Cardiac septum (tissue), 1 donor: ENCODE measurements at places on chromosomes 6 and 20. TPM values are rescaled to one million over a fixed set of nuclear protein-coding genes. Genes with fewer than 3 reads are reported as not detected.

The PROKR2 gene
- total RNA-seq = not detected

The TMEM170B gene
- total RNA-seq = 4.2 TPM

The CDH4 gene
- not detected for total RNA-seq

The UST gene
- total RNA-seq = 2.1 TPM

The ISM1 gene
- 1.0 TPM for total RNA-seq

The E2F1 gene
- total RNA-seq = 2.3 TPM

The ARG1 gene
- total RNA-seq = 0.89 TPM

GRCh38 chr20:44056010-44056698 lies 130.8 kb downstream of the JPH2 start:
- no peak for DNase-seq

- DNase-seq = no peak
Measured at GRCh38 chr20:48730977-48731376, 96.8 kb downstream of the PREX1 start.

GRCh38 chr20:14355791-14356190 lies 18.4 kb upstream of the FLRT3 start:
- no peak for DNase-seq

GRCh38 chr6:135182071-135183001 lies 1.2 kb downstream of the MYB start:
- no peak for DNase-seq

GRCh38 chr6:109024784-109025183 lies 69.9 kb downstream of the SESN1 start:
- no peak for DNase-seq

DNA sequence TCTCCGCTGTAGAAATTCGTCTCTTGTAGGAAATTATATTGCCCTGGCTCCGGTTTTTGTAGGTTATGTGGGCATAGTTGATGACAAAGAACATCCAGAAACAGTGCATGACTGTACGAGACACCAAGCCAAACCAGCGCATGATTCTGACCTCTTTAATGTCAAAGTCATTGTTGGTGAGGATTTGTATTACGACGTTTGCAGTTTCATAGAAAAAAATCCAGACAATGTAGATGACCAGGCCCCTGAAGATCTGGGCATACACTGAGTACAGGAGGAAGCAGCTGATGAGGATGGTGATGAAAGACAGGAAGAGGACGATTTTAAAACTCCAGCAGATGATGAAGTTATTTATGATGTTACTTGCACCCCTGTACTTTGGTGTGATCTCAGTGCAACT lies 39.1 kb upstream of the TBC1D22B start:
- no peak for DNase-seq

- DNase-seq = no peak
Measured at GRCh38 chr6:12024216-12024615, 12.1 kb downstream of the HIVEP1 start.

- DNase-seq = no peak
Measured at GRCh38 chr6:73832313-73832712, 136.3 kb downstream of the CD109 start.

DNA sequence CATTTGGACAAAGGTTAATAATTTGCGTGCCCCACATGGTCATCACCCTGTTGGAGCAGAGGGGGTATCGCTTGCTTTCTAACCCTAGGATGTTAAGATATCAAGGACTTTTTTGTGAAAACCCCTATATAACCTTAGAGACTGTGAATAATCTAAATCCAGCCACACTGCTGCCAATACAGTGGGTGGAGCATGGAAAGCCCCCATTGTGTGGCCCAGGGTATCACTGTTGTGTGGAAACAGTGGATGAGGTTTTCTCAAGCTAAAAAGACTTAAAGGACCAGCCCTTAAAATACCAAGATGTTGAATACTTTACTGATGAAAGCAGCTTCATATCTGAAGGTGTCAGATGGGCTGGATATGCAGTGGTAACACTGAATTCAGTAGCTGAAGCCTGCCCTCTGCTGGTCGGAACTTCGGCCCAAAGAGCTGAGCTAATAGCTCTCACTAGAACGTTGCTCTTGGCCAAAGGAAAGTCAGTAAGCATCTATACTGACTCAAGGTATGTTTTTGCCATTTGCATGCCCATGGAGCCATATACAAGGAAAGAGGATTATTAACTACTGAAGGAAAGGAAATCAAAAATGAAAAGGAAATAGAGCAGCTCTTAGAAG lies 695.2 kb downstream of the PHF3 start:
- no peak for DNase-seq

DNA sequence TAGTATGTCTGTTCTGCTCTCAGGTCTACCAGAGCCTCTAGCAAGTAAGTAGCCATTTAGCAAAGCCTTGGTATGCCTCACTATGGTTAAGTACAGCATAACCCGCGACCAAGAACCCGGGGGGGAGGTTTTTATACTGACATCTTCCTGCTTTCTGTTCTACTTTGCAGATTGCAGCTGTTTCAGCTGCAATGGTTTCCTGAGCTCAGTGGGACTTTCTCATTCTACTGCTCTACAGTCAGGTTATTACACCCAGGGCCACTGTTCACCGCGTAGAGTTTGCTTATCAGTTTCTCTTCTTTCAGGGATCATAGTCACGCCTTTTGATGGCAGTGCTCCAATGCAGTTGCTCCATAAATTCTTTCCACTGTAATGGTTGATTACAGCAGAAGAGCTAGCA lies 631.3 kb downstream of the TFAP2A start:
- no peak for DNase-seq

DNA sequence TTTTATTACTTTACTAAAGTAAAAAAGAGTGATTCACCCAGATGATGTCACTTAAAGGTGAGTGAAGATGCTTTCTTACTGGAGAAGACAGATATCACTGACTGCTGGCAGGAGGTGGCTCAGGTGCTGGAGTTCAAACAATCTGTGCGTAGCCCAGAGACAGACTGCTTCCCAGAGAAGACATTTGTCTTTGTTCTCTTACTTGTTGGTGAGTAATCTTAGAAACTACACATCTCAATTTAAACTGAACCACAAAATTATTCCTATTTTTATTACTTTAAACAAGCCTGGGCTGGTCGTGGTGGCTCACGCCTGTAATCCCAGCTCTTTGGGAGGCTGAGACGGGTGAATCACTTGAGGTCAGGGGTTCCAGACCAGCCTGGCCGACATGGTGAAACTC lies 92.2 kb downstream of the CEP162 start:
- DNase-seq = no peak

DNA sequence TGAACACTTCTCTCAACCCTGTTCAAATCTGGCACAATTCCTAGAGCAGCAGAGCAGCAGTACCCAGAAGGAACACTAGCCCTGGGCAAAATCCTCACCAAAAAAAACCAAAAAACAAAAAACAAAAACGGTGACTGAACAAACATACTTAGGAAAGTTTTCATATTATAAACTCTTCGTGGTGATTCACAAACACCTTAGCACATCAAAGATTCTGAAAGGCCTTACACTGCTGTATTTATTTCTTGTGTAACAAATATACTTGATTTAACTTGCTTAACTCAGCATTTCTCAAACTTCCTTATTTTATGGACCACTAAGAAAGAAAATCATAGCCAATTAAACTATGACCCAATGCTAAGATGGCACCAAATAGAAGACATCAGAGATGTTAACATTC lies 57.8 kb upstream of the RREB1 start:
- no peak for DNase-seq

DNA sequence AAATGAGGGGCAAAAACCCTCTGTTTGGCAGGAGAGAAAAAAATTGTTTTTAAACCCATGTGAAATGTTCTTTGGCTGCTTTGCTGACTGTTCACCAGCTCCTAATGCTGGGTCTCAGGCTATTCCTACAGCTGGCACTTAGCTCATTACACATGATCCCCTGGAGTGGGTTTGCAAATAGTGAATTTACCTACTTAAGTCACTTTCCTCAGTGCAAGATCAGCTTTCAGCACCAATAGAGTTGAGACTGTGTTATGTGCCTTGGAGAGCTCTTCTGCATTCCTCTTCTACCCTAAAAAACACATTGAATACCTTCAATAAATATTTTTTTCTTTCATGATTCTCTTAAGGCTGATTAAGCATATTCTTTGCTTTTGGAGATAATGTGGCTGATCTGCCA lies 58.4 kb upstream of the PRDM1 start:
- DNase-seq = no peak

GRCh38 chr20:6490849-6491248 lies 276.6 kb upstream of the BMP2 start:
- DNase-seq = no peak

GRCh38 chr6:117956386-117956785 lies 49.3 kb downstream of the SLC35F1 start:
- DNase-seq = no peak

- no peak for DNase-seq
Measured at GRCh38 chr20:47062226-47062890, 167.7 kb downstream of the EYA2 start.

GRCh38 chr6:16901782-16902181 lies 140.5 kb upstream of the ATXN1 start:
- no peak for DNase-seq

- DNase-seq = no peak
Measured at GRCh38 chr20:54362283-54362682, 113.1 kb upstream of the DOK5 start.

- DNase-seq = no peak
Measured at GRCh38 chr20:50251992-50252511, 61.4 kb downstream of the CEBPB start.

- DNase-seq = no peak
Measured at GRCh38 chr6:25732468-25733198, 21.9 kb upstream of the SLC17A4 start.

GRCh38 chr6:98894810-98895209 lies 52.9 kb downstream of the FBXL4 start:
- DNase-seq = no peak

DNA sequence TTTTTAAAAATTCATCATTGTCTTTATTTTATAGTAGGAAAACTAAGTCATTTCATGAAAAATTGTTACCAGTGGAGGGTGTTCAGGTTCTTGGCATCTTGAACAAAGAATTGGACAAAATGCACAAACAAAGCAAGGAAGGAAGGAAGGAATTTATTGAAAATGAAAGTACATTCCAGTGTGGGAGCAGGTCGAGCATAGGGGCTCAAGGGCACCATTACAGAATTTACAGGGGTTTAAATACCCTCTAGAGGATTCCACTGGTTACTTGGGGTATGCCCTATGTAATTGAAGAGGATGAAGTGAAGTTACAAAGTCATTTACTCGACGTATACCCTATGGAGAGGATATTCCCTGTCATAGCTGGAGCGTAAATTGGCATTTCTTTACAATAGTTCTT lies 37.4 kb upstream of the HDAC2 start:
- no peak for DNase-seq

DNA sequence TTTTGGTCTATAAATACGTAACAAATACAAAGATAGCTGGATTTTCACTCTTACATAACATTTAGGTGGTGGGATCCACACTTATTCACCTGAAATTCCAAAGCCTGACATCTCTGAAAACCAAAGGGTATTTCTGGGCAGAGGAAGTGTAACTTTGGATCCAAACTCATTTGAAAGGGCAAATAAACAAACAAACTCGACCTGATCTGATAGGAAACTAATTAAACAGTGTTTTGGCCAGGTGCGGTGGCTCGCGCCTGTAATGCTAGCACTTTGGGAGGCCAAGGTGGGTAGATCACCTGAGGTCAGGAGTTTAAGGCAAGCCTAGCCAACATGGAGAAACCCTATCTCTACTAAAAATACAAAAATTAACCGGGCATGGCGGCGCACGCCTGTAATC lies 128.9 kb downstream of the ZMYND8 start:
- DNase-seq = no peak
